ENCODE measurements at places on chromosomes 13 and 19.

DNA sequence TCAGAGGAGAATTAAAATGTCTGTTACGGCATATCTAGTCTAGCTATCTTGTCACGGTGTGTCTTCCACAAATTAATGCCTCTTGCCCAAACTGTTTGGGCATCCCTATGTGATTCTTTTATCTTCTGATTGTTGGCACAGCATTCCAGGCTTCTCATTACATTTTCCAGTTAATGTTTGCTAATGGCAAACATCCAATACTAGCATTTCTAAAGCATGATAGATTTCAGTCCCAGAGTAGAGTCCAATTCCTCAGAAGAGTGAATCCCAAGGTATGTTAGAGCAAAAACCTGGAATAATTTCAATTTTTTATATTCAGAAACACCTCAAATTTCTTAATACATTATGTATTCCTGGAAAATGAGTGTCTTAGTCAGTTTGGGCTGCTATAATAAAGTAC, 684.5 kb upstream of the SLITRK1 start:
- DNase-seq: no peak

DNA sequence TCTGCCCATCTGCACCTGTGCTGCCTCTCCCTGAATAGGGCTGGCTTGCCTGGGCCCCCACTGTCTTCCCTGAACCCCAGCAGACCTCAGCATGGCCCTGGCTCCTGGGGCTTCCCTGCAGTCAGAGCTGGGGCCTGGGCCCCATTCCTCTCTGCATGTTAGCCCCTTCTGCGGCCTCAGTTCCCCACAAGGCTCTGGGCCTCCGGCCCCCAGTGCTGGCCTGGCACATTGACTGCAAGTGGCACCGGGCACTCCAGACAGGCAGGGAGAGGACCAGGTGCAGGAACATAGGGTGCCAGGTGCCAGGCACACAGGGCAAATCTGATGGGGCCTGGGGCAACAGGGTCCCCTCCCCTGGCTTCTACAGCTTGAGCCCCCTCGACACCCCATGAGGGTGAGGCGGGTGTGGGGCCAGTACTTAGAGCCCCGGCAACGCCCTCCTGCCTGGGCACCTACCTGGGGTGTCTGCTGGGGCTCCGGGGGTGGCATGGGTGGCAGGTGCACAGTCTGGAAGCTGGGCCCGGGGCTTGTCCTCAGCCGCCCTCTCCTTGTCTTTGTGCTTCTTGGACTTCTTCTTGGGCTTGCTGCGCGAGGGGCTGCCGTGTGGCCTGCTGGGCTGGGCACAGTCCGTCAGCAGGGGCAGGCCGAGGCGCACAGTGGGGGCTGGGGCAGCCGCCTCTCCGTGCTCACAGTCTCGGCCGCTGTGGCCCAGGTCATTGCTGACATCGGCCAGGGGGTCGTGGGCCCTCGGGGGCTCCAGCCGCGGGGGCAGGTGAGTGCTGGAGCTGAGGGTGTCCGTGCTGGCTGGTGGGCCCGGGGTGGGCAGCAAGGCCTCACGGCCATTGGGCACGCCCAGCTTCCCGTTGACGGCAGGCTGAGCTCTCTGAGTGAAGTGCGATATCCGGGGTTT, 12.3 kb upstream of the ISYNA1 start:
- no peak for DNase-seq

GRCh38 chr19:10907925-10908324, 20.5 kb downstream of the YIPF2 start:
- no peak for DNase-seq

DNA sequence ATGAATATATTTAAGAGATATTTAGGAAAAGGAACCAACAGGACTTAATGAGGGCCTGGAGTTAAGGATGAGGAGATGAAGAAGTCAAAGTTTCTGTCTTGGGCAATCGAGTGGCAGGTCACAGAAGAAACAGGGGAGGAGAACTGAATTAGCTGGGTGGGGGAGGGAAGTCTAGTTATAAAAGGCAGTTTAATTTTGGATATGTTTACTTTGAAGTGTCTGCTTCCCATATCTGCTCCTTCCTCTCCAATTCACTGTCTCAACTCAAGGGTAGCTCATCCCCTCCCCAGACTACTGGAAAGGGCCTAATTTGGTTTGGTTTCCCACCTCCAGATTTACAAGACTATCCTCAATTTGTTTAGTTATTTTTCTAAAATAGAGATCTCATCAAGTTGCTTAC, 195.9 kb downstream of the VWA8 start:
- no peak for DNase-seq

GRCh38 chr19:13094771-13095392, 7.8 kb downstream of the LYL1 start:
- no peak for DNase-seq

DNA sequence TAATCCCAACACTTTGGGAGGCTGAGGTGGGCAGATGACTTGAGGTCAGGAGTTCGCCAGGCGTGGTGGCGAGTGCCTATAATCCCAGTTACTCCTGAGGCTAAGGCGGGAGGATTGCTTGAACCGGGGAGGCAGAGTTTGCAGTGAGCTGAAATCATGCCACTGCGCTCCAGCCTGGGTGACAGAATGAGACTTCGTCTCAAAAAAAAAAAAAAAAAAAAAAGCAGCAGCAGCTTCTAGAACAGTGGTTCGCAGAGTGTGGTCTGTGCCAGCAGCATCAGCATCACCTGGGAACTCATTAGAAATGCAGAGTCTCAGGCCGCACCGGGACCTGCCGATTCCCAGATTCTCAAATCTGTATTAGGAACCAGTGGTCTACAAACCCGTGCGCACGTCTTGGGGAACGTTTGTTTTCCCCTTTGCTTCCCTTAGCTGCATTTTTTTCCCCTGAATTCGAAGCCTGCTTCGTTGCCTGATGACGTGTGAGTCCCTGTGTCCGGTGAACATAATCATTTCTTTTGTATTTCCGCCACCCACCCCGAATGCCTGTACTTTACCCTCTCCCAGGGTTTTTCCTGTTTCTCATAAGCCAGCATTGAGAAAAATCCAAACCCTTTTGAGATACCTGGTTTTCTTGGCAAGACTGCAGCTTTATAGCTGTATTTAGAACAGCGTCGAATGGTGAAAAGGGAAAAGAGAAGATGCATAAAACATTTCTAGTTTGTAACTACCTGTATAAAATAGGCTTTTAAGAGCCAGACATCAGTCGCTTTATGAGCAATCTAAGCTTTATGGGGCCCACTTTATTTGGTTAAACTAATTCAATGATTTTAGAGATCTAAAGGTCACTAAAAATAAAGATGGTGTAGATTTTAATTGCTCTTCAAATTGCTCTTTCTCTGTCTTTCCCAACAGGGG, 49.8 kb downstream of the BICRA start:
- peak; percentile 14 for DNase-seq

DNA sequence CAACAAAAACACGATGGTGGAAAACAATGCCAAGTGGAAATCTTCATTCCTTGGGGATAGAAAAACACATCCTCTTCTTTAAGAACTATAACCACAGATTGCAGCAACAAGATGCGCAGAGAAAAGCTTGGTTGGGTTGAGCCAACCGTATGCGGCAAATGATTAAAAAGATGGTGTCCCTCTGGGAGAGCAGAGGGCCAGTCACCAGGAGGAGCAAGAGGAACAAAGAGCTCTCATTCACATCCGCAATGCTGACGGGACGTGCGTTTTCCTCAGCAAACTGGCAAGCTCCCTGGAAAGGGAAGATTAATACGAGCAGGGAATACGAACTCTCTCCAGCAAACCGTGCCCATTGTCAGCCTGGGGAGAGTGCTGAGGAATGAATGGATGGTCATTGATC, 141.6 kb downstream of the KATNAL1 start:
- DNase-seq: no peak

DNA sequence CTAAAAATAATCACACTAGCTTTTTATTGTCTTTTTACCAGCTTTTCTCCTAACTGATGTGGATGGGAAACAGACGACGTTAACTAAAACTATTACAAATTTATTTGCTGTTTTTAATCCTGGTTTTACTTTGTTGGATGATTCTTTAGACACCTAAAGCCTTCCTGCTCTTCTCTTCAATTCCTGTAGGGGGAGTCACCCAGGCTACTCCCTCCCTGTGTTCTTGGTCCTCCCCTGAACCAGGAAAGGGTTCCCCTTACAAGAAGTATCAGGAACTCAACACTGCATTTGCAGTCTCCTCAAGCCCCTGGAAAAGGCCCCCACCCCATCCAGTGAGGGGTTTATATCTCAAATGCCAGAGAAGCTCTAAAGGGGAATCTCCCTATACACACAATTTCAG, 206.1 kb downstream of the SUCLA2 start:
- DNase-seq: no peak

- DNase-seq: no peak
Observed at GRCh38 chr19:42424345-42424707, 2.9 kb downstream of the LIPE start.

DNA sequence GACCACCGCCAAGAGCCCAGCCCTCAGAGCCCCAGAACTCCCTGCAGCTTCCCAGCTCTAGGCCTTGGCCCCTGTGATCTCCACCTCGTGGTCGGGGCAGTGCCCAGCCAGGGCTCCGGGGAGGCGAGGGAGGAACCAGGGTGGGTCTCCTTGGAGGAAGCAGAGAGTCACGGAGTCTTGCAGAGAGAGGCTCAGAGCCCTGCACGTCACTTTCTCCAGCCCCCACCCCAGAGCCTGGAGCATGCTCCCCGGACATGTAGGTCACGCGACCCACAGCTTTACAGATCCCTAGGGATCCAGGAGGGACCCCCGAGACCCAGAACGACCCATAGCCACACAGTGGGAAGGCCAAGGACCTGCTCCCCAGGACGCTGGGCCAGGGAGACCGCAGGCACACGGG, 11.9 kb downstream of the GADD45B start:
- no peak for DNase-seq

GRCh38 chr13:66415444-66415843, 814.7 kb downstream of the PCDH9 start:
- no peak for DNase-seq

DNA sequence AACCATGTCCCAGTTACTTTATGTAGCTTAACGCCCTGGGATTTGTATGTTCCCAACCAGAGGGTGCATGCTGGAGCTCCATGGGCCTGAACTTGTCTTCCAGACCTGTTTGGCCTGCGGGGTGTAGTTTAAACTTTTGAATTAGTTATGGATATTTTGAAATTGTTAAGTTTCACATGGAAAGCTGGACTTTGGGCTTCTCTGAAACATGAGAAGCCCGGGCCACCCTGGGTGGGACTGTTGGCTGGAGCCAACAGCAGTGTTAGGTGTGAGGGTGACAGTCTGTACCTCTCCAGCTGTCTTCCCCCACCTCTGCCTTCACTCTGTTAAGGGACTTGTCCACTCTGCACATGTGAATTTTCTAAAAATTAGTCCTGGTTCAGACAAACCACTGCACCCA, 1.6 kb downstream of the UBE2L5 start:
- no peak for DNase-seq

- no peak for DNase-seq
Observed at GRCh38 chr19:2385053-2385721, 25.1 kb downstream of the TMPRSS9 start.

DNA sequence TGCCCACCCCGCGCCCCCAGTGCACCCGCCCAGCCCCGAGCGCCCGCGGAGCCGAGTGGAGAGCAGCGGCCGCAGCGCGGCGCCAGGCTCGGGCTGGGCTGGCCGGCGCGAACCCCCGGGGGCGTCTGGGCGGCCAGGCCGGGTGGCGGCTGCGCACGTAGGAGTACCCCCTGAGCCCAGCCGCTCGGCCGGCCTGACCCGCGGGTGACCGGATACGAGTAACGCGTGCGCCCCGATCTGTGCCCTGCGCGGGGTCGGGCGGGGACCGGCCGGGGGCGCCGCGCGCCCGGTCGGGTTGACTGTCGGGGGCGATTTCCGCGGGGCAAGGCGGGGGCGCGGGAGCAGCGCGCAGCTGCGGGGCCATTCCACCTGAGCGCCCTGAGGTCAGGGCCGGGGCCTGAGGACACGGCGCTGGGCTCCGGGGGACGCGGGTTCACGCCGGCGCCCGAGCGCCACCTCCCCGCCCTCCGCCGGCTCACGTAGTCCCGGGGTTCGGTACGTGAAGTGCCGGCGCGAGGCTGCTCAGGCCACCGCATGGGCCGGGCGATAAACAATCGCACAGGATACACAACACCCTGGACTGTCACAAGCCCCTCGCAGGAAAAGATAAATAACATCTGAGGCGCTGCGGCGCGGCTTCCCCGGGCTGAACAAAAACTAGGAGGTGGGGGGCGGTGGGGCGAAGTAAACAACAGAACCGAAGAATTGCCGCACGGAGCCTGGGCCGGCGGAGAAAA, 37.6 kb upstream of the FLT1 start:
- no peak for DNase-seq

DNA sequence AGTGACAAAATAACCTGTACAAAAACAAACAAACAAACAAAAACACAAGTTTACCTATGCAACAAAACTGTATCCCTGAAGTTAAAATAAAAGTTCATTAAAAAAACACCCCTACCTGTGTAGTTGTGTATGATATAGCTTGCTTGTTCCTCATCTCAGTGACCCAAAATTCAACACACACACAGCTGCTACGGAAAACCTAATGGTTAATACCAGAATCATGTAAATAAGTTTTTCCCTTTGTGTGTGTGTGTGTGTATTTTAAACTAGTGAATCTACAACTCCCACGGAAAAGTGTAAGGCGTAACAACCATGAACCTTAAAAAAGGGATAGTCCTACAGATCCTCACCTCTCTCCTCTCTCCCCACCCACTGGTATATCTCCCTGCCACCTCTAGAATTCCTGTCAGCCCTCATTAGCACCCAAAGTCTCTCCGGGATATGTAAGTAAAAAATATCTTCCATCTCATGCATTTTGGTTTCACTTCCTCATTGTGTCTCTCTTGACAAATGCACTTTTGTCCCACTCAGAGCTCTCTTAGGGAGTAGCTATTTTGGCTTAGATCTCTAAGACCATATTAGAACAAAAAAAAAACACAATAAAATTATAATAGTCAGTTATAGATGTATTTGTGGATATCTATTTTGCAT, 2236.5 kb downstream of the PCDH9 start:
- no peak for DNase-seq

GRCh38 chr13:110779022-110779421, 65.5 kb downstream of the ING1 start:
- DNase-seq: no peak

- no peak for DNase-seq
Observed at GRCh38 chr13:31119966-31120700, 41.6 kb downstream of the HSPH1 start.

GRCh38 chr13:98144027-98144741, 1.3 kb downstream of the FARP1 start:
- no peak for DNase-seq

DNA sequence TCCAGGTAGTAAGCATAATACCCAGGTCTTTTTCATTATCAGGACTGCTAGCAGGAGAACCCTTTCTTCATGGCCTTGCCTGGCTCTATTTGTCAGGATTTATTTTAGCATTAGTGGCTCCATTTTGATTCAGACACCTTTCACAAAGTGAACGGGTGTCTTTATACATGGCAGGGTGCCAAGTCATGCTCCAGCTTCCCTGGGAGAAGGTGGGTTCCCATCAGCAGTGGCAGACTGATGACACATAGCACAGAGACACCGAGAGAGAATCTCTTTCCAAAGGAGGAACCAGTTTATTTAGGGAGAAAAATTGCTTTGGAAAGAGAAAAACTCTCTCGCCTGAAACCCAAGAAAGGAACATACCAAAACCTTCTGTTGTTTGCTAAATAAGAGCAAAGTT, 135.3 kb upstream of the TMTC4 start:
- DNase-seq: no peak

GRCh38 chr19:7881910-7882309, 6.4 kb upstream of the LRRC8E start:
- no peak for DNase-seq
